ENCODE measurements at places on chromosomes 4 and X. TPM values are rescaled to one million over a fixed set of nuclear protein-coding genes. Genes with fewer than 3 reads are reported as not detected.

NXF2B gene
- total RNA-seq: not detected

TMEM150C gene
- total RNA-seq: not detected

UBE2K gene
- 46.3 TPM for total RNA-seq

PCDH18 gene
- not detected for total RNA-seq

KCND1 gene
- total RNA-seq: 1.5 TPM

ZXDA gene
- 15.3 TPM for total RNA-seq

CD40LG gene
- 0.30 TPM for total RNA-seq

F8A2 gene
- total RNA-seq: not detected

PAK3 gene
- not detected for total RNA-seq

PPBP gene
- not detected for total RNA-seq

BEND2 gene
- not detected for total RNA-seq
